Left ventricle myocardium superior (tissue), 1 donor: ENCODE measurements at places on chromosomes 7 and 10.
A peak's percentile ranks its signal among the peaks of the same experiment; 100 is the strongest.

DNA sequence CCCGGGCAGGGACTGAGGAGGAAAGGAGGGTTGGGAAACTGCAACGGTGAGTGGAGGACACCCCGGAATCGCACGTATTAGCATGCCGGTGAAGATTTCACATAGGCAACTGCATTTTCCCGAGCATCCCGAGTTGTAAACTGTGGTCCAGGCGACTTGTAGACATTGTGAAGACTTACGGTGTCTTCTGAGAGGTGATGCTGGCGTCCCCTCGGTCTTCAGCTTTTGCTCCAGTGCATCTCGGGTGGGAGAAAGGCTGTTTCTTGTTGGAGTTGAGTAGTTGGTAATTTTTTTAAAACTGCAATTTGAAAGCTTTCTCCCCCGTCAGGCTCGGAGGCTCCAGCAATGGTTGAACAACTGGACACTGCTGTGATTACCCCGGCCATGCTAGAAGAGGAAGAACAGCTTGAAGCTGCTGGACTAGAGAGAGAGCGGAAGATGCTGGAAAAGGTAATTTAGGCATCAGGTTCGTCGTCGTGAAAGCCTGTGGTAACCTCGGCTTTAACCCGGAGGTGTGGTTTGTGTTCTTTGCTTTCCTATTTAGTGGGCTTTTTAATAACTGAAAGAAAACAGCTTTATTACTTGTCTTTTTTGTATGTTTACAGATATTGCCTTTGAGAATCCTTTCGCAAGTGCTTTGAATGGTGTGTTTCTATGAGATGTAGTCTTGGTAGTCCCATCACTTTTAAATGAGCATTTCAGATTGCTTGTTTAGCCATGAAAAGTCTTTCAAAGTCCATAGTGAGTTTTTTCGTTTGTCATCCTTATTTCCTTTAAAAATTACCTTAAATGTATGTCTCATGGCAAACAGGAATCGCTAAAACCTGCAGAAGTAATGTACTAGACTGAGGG is 687 bp downstream of the HELLS start:
- no peak for DNase-seq

GRCh38 chr10:29949411-29950011 is 109.9 kb downstream of the JCAD start:
- no peak for DNase-seq

GRCh38 chr7:122896509-122896908 is 10.2 kb upstream of the CADPS2 start:
- DNase-seq, result no peak

- peak; percentile 54 for DNase-seq
Observed at GRCh38 chr10:48551861-48552591, 52.8 kb downstream of the ARHGAP22 start.

DNA sequence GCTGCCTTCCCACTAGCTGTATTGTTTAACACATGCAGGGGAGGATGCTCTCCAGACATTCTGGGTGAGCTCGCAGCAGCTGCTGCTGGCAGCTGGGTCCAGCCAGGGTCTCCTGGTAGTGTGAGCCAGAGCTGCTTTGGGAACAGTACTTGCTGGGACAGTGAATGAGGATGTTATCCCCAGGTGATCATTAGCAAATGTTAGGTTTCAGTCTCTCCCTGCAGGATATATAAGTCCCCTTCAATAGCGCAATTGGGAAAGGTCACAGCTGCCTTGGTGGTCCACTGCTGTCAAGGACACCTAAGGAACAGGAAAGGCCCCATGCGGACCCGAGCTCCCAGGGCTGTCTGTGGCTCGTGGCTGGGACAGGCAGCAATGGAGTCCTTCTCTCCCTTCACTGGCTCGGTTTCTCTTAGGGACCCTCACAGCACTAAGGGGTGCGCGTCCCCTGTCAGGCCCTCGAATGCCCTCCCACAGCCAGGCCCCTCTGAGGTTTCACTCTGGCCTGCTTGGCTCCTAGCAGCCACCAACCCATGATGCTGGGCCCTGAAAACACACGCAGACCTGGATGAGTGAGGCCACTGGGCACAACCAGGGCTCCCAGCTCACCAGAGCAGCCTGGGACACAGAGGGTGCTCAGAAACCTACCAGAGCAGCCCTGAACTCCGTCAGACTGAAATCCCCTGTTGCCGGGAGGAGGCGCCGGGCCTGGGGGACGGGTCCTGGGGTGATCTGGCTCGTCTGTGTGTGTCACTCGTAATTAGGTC is 173.0 kb upstream of the LANCL2 start:
- DNase-seq, result no peak

DNA sequence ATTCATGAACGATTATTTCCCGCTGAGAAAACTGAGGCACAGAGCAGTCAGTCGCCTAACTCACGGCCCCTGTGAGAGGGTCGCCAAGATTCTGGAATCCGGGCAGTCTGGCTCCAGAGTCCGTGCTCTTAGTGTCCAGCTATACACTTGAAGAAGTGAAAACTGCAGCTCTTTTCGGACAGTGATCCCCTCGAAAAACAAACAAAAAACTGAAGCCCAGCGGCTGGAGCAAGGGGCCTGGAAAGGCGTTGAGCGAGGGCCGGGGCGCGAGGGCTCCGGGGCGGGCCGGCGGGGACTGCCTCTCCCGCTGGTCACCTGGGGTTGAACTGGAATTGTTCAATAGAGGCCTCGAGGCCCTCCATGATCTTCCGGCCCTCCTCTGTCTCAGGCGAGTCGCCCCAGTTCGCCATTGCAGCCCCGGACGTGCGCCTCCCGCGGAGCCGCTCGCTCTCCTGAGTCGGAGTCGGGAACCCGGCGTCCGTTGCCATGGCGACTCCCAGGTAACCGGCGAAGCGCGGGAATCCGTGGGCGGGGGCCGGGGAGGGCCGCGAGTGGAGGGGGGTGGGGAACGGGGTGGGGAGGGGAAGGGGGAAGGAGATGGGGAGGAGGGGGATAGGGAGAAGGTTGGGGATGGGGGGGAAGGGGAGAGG is 881 bp downstream of the C10orf67 start:
- peak; percentile 83 for DNase-seq

GRCh38 chr7:30514177-30514576 is 9.5 kb upstream of the GGCT start:
- no peak for DNase-seq

DNA sequence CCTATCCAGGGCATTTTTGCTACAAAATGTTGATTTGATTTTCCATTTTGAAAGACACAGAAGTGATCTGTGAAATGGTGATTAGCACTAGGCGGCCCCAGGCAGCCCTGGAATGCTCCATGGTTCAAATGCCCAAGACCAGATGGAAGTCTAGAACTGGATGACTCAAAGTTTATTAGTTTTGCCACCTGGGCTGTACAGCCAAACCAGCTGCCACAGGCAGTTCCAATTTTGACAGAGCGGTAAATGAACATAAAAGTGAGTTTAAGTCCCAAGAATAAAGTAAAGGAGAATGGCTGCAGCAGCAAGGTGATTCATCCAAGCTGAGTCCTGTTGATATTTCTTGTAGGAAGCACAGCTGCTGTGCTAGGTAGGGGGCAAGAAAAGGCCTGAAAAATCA is 180.5 kb downstream of the SUGCT start:
- no peak for DNase-seq

DNA sequence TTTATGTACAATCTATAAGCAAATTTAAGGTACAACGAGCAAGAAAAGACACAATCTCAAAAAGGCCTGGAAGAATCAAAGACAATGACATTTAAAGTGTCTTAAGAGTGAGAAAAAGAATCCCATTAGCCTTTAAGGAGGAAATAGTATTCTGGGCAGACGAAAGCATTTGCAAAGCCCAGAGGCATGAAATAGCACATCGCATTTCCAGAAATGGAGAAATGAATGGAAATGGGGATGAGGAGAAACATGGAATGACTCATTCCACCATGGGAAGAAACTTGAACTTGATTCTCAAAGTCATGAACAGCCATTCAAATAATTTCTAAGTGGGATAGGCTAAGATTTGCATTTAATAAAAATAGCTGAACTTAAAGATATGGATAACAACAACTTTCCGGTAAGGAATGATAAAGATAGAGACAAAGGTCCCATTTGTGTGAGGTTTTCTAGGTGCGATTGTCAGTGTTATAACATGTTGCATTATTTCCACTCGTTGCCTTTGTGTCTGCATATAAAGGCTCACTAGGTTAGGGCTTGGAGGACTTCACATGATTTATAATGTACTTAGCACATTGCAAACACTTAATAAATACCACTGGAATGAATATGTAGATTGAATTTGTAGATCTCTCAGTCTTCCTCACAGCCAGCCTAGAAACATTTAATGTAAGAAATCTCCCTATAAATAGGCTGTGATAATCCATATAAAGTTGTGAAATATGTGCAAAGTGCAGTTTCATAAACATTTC is 310.3 kb upstream of the KLF6 start:
- no peak for DNase-seq

DNA sequence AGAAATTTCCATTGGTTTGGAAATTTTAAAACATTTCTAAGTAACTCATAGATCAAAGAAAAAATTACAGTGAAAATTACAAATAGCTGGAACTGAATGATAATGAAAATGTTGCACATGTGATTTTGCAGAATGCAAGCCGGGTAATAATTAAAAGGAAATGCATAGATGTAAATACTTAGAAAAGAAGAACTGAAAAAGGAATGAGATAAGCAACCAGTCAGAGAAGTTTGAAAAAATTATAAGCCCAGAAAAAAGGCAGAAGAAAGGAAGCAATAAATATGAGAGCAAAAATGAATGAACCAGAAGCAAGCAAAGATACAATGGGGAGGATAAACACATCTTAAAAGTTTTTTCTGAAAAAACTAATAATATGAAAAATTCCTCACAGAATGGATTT is 3.2 kb upstream of the TMEM273 start:
- DNase-seq, result no peak

- no peak for DNase-seq
Observed at GRCh38 chr10:119005362-119006043, 24.0 kb upstream of the NANOS1 start.

- no peak for DNase-seq
Observed at GRCh38 chr7:124263232-124263827, 230.5 kb upstream of the TMEM229A start.
